ENCODE measurements at places on chromosomes 5 and 9. TPM values are rescaled to one million over a fixed set of nuclear protein-coding genes. Genes with fewer than 3 reads are reported as not detected.
A peak's percentile ranks its signal among the peaks of the same experiment; 100 is the strongest.

The SLC46A2 gene
- total RNA-seq = 0.22 TPM

The DOLPP1 gene
- total RNA-seq = 8.4 TPM

The MLANA gene
- total RNA-seq = not detected

The SOWAHA gene
- total RNA-seq = 1.2 TPM

The VAV2 gene
- total RNA-seq = 20.1 TPM

DNA sequence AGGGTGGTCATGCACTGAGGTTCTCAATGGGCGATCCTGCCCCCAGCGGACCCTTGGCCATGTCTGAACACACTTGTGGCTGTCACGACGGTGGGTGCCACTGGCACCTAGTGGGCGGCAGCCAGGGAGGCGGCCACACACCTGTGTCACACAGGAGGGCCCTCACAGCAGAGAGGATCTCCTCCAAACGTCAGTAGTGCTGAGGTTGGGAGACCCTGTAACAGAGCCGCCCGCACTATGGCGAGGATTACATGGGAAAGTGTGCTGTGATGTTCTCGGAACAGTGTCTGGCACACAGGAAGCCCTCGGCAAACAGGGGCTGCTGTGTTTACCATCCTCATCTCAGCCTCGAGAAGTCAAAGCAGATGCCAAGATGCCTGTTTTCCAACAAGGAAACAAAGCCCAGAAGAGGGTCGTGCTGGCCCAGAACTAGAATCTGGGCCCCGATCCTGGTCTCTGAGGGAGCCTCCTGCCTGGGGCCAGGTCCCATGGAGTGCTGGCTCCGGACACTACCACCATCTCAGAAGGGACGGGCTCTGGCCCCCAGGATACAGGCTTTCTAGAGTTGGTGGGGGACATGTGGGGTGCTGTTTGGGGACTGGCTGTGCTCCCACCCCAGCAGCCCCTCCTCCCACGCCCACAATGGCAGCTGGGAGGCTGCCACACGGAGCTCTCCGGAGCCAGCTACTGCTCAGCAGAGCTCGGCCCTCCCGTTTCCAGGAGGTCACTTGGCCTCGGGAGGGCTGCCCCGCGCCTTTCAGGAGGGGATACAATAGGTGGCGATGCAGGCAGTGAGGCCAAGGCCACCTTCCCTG is 48.2 kb downstream of the DBH start:
- DNase-seq = no peak

DNA sequence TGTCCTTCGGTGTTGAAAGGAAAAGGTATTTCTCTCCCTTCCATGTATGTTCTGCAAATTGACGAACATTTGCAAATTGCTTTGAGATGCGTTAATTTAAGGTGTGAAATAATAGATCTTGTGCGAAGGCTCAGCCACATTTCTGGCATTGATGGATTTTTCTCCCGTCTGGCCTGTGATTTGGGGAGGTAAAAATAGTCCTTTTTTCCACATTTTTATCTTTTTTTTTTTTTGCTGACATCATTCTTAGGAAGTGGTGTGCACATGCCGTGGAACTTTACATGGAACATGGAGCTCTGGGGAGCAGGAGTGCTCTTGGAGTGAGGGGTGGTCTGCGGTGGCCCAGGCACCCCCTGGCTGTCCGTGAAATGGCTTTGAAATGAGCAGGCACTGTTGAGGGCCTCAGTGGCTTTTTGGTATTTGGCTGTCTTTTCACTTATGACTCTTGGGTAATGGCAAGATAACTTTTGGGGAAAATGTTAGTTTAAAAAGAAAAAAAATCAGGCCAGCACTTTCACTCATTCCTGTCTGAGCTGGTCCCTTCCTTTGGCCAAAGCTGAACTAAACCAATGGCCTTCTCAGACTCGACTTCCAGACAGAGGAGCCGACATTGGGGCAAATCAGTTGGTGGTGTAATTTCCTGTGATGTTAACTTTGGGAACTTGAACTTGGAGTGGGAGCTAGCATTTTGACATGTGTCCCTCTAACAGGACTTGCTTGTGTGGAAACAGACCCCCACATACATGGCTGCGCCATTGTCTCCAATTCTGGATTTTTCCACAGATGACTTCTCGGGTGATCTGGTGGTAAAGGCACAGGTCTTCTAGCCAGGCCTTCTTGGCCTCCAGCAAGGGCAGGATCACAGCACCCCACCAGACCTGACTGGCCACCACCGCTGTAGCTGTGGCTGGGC is 4.2 kb downstream of the NEK6 start:
- DNase-seq = no peak

- DNase-seq = no peak
Measured at GRCh38 chr5:54325610-54326311, 15.4 kb upstream of the ARL15 start.

- no peak for DNase-seq
Measured at GRCh38 chr9:121556082-121556481, 56.4 kb upstream of the GGTA1 start.

DNA sequence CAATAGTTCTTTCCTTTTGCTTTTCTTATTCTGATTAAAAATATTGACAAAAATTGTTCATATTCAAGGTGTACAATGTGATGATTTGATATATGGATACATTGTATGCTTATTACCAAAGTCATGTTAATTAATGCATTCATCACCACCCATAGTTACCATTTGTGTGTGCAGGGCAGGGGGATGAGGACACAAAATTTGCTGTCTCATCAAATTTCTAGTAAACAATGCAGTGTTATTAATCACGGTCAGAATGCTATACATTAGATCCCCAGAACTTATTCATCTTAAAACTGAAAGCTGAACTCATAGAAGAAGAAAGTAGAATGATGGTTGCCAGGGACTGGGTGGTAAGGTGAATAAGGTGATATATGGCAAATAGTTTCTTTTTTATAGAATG is 303.7 kb upstream of the SLC24A2 start:
- DNase-seq = no peak

DNA sequence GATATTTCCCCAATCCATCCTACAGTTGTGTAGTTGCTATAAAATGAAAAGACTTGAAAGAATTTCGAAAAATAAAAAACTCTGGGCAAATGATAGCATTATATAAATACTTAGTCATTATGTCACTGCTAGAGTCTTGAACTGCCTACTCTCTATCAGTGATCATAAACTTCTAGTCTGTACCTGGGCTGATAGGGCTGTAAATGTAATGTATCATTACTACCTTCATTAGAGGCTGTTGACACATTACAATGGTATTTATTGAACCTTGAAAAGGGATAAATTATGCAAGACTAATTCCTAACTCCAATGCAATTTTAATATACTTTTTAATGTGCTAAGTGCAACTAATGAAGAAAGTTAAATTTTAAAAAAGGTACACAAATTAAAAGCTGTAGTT is 214.1 kb upstream of the EFNA5 start:
- no peak for DNase-seq

GRCh38 chr9:116899337-116900006 is 212.4 kb downstream of the TRIM32 start:
- DNase-seq = no peak

GRCh38 chr5:179270581-179271427 is 74.5 kb downstream of the ADAMTS2 start:
- no peak for DNase-seq

DNA sequence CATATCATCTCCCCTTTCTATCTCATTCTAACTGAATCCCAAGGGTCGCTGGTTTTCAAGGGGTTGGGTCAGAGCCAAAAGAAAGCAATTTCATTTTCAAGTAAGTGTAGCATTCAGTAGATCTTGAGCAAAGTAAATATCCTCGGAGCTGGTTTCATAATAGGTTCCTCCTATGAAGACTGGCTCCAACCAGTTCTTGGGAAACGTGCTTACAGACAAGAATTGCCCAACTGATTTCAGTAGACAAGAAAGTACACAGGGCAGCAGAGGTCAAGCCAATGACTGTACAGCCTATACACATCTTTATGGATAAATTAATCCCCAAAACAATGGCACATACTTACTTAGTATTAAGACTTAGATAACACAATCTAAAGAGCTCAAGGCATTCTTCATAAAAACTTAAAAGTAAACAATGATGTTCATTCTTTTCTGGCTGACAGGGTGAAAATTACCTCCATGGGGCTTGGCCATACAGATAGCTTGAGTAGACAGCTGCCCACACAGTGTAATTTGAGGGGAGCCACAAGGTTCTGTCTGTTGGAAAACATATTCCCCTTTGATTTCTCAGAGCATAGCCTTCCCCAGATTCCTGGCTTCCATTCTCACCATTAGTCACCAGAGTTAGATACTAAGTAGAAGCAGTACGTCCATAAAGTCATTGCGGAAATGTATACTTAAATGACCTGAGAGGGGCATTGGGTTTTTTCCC is 163.9 kb downstream of the ARRDC3 start:
- peak; percentile 77 for DNase-seq

- no peak for DNase-seq
Measured at GRCh38 chr9:89247431-89248353, 63.3 kb upstream of the CKS2 start.

GRCh38 chr9:124813501-124814163 is 36.7 kb downstream of the OLFML2A start:
- DNase-seq = no peak

DNA sequence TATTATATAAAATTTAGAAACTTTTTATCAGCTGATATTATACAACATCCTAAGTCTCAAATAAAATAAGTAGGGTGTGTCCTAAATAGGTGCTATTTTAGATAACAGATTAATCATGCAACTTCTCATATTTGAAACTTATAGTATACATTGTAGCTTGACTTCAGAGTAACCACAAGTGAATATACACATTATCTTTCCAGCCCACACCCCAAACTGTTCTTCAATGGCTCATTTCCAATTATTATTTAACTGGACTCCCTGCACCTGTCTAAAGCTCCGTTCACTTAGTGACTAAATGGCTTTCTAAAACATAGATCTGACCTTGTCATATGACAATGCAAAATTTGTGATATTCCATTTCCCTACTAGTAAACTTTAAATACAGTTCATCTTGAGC is 490.9 kb upstream of the RGMB start:
- no peak for DNase-seq

DNA sequence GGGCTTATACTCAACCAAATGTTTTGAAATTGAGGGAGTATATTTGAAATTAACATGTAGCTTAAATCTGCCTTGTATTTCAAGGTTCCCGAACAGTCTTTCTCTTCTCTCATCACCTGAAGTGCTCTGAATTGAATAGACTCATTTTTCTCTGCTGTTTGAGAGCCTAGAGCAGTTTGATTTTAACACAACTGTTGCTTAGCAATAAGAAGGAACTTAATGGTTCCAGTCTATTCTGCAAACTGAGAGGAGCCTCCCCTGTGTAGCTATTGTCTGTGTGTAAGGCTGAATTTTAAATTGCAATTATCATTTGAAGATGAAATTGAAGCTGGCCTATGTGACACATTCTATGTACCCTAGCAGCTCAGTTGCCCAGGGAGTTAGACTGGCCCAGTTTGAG is 87.1 kb upstream of the CKMT2 start:
- no peak for DNase-seq

DNA sequence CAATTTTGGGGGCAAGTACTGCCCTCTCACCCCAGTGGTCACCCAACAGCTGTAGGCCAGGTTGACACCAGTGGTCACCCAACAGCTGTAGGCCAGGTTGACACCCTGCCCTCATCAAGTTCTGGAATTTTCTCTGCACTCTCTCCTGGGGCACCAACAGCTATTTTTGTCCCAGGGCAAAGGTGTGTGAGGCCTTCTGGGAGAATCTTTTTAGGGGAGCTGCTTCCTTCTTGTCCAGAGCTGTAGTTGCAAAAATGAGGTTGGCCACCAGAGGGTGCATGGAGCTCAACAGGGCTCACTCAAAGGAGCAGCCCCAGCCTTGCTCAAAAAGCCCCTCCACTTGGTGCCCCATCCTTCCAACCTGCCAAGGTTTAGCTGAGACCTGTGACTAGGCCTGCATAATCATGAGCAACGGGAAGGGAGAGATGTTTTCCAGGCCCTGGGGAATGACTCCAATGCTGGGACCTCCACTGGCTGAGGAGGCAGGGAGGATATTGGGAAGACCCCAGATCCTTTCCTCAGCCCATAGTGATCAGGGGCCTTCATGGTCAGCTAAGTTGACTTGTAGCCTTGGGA is 10.6 kb upstream of the P4HA2 start:
- peak; percentile 85 for DNase-seq
